Fibroblast of skin of left biceps (primary cell): ENCODE measurements at places on chromosomes 2 and 18.

DNA sequence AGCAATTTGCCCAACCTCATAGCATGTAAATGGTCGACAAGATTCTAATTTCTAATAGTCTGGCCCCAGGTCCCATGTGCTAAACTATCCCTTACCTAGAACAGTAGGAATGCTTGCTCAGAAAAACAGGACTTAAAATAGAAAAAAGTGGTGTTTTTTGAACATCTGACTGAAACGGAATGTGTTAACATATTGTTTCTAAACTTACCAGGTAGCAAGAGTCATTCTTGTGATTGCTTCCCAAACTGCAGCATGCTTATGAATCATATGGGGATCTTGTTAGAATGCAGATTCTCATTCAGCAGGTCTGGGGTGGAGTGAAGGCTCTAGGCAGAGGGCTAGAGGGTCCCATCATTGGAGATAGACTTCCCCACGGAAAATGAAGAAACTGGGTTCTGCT lies 5.8 kb upstream of the SLC20A1 start:
- DNase-seq = no peak

DNA sequence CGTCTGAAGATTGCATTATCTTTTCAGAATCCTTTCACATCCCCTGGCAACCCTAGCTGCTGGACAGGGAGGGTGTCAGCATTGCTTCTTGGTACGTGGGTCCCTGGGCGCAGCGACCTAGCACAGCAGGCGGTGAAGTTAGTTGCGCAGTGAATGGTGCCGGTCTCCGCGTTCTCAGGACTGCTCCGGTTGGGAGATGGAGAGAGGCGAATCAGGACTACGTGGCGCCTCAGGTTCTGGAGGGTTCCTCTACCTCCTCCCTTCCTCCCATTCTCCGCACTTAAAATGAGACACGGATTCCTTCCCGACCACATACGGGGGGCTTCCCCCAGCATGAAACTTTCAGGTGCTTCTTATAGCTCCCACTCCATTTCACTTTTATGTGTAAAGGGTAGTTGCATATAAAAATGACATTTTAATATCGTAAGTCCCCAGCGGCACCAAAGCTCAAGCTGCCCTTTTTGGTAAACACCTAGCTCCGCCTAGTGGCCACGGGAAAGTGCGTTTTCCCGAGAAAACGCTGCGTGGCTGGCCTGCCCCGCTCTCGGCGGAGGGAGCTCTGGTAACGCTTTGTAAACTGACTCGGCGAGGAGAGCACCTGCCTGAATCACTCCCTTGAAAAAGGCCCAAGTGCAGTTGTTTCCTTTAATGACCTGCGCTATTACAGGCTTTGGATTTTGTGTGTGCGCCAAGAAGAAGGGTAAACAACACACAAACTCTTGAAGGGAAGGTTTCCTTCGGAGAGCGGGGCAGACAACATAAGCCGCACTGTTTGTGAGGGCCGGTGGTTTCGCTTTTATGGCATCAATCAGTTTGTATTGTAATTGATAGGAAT lies 32.9 kb upstream of the INHBB start:
- DNase-seq = peak; percentile 34

GRCh38 chr2:46036929-46037328 lies 260.3 kb upstream of the EPAS1 start:
- DNase-seq = peak; percentile 90

DNA sequence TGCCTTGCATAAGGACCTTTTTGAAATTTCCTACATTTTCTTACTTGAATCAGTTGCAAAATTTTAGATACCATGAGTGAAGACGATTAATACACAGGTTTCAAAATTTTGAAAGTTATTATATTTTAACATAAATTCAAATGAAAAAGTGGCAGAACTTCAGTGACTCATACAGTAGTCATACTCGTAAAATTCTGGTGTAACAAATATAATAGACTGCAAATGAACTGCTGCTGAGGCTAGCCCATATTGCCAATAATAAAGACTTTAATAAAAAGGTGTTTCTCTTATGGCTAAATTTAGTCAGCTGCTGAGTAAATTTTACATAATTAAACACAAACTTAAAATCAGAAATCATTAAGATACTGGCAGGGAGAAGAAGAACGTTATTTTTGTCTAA lies 36.9 kb downstream of the MSH6 start:
- no peak for DNase-seq

- DNase-seq = no peak
Observed at GRCh38 chr18:43525169-43525568, 247.9 kb upstream of the SYT4 start.

GRCh38 chr2:215423234-215423633 lies 12.6 kb downstream of the FN1 start:
- no peak for DNase-seq

GRCh38 chr2:10654069-10654468 lies 35.7 kb downstream of the NOL10 start:
- no peak for DNase-seq

- no peak for DNase-seq
Observed at GRCh38 chr18:8705238-8705960, at the start of gene MTCL1. Gene MTCL1, plus strand, starts transcription at chr18:8705556. Its CDS starts 105 bp downstream, at chr18:8705661.

GRCh38 chr2:240857039-240858008 lies 11.3 kb upstream of the AGXT start:
- DNase-seq = no peak

DNA sequence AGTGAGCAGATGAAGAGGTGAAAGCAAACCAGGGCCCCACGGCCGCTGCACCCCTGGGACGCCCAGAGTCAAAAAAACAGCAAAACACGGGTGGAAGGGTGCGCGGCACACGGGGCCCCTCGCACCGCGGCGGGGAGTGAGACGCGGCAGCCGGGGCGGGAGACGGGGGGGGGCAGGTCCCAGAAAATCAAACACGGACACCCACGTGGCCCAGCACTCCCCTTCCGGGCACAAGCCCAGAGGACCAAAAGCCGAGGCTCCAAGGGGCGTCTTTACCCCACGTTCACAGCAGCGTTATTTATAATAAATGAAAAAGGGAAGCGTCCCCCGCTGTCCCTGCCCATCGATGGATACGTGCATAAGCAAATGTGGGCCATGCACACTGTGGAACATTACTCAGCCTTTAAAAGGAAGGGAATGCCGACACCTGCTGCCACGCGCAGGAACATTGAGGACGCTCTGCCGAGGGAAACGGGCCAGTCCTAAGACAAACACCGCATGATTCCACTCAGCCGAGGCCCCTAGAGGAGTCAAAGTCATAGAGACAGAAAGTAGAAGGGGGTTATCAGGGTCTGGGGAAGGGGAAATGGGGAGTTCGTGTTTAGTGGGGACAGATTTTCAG lies 677 bp upstream of the COPS9 start:
- DNase-seq = no peak

DNA sequence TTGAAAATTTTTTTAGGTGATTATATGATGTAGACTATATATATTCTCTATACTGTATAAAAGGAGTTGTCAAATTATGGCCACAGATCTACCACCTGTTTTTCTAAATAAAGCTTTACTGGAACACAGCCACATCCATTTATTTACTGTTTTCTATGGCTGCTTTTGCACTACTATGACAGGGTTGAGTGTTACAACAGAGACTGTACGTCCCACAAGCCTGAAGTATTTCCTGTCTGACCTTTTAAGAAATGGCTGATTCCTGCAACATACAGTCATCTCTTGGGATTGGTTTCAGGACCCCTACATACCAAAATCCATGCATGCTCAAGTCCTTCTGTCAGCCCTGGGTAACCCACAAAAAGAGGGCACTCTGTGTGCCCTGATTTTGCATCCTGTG lies 508.3 kb downstream of the TSN start:
- no peak for DNase-seq

GRCh38 chr18:58542426-58543159 lies 86.3 kb downstream of the ALPK2 start:
- no peak for DNase-seq

- DNase-seq = no peak
Observed at GRCh38 chr2:20663196-20664070, 3.5 kb upstream of the GDF7 start.

DNA sequence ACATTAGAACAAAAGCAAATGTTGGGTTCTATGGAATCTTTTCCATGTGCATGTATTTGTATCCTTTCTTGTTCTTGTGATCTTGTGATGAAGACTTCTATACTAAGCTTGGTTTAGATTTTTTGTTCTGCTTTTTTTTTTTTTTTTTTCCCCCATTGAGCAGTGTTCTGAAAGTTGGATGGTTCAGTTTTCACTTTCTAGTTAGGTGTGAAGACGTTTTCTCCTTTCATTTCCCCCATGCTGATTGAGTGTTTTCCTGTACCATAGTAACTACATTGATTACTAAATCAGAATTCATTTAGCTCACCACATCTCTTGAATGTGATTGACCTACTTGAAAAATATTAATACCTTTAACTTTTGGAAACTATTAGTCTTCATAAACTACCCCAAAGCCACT lies 34.1 kb downstream of the NOP58 start:
- no peak for DNase-seq

DNA sequence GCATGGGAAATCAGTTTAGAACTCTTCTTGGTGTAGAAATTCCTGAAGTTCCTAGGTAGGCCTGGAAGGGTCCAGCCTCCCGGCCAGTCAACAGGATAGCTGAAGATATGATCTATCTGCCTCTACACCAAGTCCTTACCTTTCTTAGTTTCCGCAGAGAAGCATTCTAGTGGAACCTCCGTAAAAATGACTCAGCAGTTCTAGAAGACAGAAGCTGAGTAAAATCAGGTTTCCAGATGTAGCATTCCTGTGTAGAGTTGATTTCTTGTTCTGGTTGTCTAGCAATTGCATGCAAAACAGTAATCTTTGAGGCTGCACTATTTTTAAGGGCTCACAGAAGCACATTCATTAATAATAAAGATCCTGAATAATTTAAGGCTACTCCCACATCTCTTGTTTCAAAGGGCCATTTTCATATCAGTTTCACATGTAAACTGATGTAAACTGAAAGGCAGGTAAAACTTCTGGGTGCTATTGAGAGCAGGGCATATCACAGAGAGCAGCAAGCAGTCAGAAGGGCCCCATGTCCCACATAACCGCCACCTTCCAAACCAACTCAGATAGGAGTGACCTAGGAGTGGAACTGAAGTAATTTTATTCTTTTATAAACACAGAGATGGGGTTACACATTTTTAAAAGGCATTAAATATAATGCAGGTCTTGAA lies 3.2 kb upstream of the DYTN start:
- no peak for DNase-seq

GRCh38 chr2:156242874-156243273 lies 89.6 kb downstream of the NR4A2 start:
- DNase-seq = no peak

- DNase-seq = no peak
Observed at GRCh38 chr2:143205106-143205764, 76.0 kb downstream of the ARHGAP15 start.
